ENCODE measurements at places on chromosomes 7 and 10.

GRCh38 chr10:45411607-45411940, 37.6 kb downstream of the ALOX5 start:
- no peak for DNase-seq

DNA sequence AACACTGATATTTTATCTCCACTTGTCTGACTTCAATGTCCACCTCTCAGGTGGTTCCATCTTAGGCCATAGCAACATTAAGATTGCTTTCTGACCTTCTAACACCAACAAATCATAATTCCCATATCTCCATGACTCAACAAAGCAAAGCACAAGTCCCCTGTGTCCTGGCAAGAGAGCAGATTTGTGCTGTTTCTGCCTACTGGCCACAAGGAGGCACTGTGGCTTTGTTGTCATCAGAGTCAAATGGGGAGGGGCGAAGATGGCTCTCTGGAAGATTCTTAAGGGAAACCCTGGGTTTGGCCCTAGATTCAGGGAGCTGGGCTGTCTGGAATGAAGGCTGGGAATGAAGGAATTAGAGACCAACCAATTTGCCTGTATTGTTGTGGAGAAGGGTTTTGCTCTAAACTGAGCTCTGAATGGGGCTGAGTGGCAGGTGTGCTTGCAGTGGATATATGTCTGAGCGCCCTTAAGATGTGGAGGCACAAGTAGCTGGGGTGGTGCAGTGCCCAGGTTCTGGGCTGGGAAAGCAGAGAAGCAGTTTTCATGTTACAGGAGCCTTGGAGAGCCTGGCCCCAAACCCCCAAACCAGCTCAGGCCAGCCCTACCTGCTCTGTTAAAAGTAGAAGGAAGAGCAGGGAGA, 154.8 kb upstream of the PRSS58 start:
- no peak for DNase-seq

- DNase-seq: no peak
Measured at GRCh38 chr7:80224415-80224814, 89.8 kb downstream of the GNAI1 start.

DNA sequence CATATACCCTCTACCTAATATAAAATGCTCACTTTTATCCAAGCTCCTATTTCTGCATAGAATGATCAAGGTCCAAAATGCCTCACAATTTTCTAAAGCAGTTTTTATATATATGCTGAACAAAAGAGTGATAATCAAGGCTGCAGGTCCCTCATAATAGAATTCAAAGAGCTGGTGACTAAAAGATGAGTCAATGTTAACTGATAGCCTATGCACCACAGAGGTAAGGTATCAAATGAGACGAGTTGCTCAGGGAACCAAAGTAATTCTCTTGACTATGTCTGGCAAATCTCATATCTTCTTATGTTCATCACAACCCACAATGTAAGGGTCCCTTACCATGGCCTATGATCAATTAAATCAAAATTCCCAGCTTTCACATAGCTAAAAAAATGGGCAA, 15.2 kb downstream of the PDZD8 start:
- DNase-seq: no peak

DNA sequence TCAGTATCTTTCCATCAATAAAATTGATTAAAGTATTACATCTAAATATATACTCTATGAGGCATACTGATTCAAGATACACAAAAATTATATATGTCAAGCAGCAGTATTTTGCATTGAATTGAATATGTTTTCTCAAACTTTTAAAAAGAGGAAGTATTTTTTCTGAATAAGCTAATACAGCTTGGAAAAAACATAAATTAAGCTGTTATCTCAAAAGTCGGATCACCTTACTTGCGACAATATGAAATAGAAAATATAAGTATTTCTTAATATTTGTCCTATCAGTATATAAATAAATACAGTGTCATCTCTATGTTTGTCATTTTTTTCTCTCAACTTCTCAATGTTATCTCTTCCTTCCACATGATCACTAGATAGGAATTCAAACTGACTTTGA, 139.3 kb downstream of the MBL2 start:
- no peak for DNase-seq

- DNase-seq: no peak
Measured at GRCh38 chr7:4135301-4135700, 546.8 kb upstream of the FOXK1 start.

DNA sequence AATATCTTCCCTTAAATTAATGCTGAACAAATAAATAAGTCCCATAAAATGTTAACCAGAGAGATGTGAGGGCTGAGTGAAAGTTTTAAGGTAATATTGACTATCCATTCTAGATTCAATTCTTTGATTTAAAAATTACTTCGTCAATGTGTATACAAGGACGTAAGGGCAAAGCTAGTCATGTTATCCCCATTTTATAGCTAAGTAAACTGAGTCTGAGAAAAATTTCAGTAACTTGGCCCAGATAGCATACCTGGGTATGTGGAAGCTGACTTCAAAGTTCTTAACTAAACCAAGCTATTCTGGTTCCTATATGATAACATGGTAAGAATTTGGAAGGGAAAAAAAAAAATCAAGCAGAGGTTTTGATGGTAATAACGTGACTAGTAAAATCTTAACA, 72.4 kb downstream of the CADPS2 start:
- no peak for DNase-seq

DNA sequence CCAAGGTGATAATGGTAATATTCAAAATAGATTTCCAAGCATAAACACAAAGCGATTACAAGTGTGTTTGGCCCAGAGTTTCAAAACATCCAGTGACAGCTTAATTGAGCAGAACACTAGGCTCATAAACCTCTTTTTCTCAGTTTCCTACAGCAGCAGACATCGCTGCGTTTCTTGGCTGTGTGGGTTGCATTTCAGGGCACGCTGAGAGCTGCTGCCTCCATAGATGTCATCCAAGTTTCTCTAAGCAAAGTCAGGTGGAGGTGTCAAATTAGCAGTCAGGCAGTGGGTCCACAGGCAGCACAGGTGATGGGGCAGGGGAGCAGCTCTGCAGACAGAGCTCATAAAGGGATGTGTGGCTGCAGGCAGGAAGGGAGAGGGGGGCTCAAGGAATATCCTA, 50.5 kb upstream of the COL13A1 start:
- DNase-seq: no peak

DNA sequence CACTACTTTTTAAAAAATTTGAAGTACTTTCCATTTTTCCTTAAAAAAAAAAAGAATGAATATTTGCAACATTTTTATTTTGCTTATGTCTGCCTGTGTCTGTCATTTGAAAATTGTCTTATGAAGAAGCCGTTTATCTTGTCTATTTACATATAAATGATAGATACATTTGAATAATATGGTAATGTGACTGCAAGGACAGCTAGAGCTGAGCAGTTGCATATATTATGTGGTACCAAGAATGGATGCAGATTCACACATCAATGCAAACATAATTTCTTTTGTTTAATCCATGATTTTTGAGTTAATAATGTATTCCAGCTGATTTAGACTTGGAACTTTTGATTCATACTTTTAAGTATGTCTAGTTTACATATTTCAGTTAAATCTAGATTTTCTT, 268.0 kb downstream of the CDK14 start:
- DNase-seq: no peak

GRCh38 chr7:16794986-16795385, 9.8 kb downstream of the AGR2 start:
- DNase-seq: no peak

DNA sequence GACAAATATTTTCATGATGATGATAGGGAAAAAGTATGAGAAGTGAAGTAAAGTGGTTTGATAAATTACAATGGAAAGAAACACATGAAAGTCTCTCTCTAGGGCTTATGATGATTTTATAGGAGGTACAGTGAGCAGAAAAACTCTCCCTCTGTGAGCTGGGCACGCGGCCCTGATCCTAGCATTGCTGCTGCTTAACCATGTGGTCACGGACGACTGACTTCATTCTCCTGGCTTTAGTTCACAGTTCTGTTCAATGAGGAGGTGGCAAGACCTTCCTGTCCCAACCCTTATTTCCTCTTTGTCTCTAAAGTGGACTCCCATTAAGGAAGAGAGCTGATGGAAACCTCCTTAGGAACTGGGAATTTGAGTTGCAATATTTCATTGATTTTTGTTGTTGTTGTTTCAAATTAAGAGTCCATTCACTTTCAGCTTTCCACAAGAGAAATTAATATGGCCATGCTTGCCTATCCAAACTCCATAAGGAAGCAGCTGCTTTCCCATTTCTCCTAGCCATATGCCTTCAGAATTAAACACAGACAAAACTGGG, 8.2 kb upstream of the PON3 start:
- no peak for DNase-seq

GRCh38 chr7:47625861-47626715, 44.2 kb upstream of the TNS3 start:
- DNase-seq: no peak

DNA sequence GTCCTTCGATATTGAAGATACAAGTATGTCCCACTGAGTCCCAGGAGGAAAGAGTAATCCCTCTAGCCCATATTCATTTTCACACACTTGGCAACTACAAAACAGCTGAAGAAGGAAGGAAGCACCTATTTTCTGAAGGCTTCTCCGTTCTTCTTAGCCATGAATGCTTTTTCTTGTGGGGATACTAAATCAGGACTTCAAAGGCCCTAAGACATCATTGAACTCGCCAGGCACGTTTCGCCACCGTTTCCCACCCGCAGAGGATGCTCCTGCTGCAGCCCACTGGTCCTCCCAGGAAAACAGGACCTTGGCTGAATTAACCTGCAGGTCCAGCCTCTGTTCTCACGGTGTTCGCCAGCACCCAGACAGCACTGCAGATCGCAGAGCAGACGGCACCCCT, 561.5 kb downstream of the DNAJB6 start:
- DNase-seq: no peak

- no peak for DNase-seq
Measured at GRCh38 chr7:92794831-92795230, 41.5 kb downstream of the CDK6 start.

GRCh38 chr10:45380903-45381620, 7.0 kb downstream of the ALOX5 start:
- DNase-seq: no peak

DNA sequence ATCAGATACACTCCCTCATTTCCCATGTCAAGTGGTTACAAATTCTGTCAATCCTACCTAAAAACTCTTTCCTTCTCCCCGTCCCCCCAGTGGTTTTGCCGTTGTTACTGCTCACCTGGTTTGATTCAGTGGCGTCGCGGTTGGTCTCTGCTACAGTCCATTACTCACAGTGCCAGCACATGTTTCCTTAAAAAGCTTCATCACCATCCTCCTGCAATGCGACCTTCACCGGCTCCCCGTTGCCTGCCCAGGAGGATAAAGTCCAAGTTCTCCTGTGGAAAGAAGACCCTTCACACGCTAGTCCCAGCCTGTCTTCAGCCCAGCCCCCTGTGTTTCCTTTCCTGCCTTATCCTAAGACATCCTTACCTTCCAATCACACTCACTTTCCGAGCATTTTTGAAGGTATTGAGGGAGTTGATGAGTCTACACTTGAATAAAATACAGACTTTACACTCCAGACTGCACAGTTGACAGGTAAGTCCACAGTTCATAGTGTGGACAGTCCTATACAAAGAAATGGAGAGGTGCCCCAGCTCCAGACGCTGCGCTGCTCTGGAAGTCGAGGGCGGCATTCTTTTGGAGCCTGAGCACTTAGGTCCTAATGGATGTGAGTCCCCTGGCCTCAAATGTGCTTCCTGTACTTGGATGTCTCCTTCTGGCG, 3.4 kb upstream of the LARP4B start:
- DNase-seq: no peak

- DNase-seq: no peak
Measured at GRCh38 chr10:7649673-7650300, 17.0 kb downstream of the ITIH5 start.

- no peak for DNase-seq
Measured at GRCh38 chr7:137146012-137146455, 197.5 kb downstream of the PTN start.

GRCh38 chr7:91310830-91311460, 46.7 kb downstream of the FZD1 start:
- no peak for DNase-seq

DNA sequence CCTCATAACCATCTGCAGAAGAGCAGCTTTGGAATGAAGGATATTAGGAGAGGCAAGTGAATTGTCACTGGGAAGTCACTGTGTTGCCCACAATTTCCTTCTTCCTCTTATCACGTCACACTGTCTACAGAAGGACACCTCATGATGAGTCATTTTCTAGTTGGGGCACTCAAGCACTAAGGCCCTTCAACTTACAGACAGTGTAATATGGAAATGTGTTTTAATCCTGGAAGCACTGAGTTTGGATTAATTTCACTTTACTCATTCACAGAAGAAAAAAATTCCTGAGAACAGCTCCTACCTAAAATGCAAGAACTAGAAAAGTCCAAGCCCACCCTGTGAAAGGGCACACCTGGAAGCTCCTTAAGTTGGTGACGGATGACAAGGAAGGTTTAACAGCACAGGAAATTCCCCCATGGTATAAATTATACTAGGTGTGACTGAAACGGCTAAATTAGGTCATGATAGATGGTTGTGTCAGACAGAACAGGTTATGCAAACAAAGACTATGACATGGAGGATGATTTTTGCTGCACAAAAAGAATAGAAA, 56.6 kb downstream of the PARD3 start:
- DNase-seq: no peak

DNA sequence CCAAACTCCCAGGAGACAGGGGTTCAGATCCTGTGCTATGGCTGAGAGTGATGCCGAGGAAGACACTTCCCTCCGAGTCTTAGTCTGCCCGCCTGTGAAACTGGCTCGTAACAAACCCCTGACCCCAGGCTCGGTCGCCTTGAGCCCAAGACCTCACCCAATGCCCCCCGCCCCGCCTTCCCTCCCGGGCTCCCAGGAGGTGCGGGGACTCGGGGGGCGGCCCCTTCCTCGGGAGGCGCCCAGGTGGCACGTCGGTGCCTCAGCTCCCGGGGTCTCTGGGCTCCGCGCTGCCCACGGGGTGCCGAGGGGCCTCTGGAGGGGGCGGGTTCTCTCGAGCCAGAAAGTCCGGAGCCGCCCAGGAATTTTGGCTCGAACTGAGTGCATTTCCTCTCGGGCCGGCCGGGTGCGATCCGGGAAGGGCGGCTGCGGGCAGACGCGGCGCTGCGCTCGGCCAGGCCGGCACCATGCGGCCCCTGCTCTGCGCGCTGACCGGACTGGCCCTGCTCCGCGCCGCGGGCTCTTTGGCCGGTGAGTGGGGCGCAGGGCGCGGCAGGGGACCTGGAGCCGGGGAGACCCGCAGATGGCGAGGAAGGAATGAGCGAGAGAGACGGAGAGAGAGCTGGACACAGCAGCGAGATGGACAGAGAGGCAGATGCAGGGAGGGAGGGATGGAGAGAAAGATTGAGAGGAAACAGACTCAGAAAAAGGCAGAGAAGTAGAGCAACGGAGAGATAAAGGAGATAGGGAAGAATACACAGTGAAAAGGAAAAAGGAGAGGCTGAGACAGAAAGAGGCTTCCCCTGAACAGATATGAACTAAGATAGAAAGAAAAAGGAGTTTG, at the start of gene PLAC9:
PLAC9 (plus strand) TSS at position 432 of the 841 bp plus-strand sequence; CDS start at position 465, 33 bp downstream.
- no peak for DNase-seq

GRCh38 chr7:150745086-150745485, 7.9 kb downstream of the GIMAP5 start:
- no peak for DNase-seq

DNA sequence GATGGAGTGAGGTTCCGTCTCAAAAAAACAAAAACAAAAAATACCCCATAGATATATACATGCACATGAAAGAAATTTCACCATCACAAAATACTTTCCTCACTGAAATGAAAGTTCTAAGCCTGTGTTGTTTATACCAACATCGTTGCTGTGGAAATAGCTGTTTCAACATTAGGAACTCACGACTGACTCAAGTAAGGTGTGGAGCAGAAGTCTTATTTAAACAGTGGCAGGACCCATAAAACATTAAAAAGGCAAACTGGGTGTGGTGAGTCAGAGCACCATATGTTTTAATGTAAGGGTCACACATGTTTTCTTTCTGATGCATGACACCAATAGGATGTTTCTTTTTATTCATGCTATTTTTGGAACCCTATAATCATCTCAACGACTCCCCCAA, 48.3 kb downstream of the BAIAP2L1 start:
- DNase-seq: no peak
